ENCODE measurements at places on chromosomes 1 and 21.

GRCh38 chr1:243493156-243494129 is 237.6 kb downstream of the SDCCAG8 start:
- no peak for DNase-seq
- no peak overlapping the region for H3K4me3 ChIP-seq
- H3K36me3 ChIP-seq = no peaks in the 10 kb centered on the region
- H3K4me1 ChIP-seq = no peaks in the 10 kb centered on the region

- no peak for DNase-seq
- no peaks in the 10 kb centered on the region for H3K36me3 ChIP-seq
- no peaks in the 10 kb centered on the region for H3K27me3 ChIP-seq
- H3K27ac ChIP-seq = peak overlapping the region; percentile 76
- H3K4me1 ChIP-seq = peaks cover 5% of the 10 kb centered on the region
These were observed 56.7 kb downstream of the UCK2 start for GRCh38 chr1:165884009-165884689.

DNA sequence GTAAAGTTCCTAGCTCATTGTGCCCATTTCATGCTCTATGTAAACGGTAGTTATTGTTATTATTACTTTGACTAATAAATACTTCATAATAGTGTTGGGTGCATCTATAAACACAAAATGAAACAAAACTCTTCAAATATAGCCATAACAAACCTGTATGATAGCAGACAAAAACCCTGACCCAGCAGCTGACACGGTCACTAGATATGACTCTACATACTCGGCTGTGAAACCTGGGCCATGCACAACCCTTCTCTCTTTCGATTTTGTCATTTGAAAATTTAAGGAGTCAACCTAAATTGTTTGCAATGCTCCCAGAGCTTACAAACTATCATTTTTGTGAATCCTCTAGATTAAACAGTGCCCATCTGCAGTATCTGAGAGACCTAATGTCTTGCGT is 8.0 kb upstream of the RGS13 start:
- H3K4me1 ChIP-seq = no peaks in the 10 kb centered on the region
- H3K36me3 ChIP-seq = no peaks in the 10 kb centered on the region
- DNase-seq = no peak
- no peaks in the 10 kb centered on the region for H3K27me3 ChIP-seq
- no peak overlapping the region for H3K4me3 ChIP-seq

DNA sequence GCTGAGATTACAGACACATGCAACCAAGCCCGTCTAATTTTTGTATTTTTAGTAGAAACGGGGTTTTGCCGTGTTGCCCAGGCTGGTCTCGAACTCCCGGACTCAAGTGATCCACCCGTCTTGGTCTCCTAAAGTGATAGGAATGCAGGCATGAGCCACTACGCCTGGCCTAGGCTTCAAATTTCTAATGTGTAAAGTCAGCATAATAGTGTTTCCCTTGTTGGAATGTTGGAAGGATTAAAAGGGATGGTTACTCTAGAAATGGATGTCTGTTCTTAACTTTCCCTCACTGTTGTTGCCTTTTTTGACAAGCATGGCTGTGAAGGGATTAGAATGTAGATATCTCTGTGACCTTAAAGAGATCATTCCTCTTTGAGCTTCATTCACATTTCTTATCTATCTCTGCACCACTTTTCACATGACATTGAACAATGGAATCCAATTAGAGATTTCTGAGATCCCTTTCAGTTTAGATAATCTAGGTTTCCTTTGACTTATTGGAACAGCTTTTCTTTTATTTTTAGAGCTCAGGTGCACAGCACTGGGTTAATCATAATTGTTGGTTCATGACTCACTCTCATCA is 33.7 kb downstream of the NFASC start:
- no peak overlapping the region for H3K27ac ChIP-seq
- DNase-seq = no peak
- no peaks in the 10 kb centered on the region for H3K36me3 ChIP-seq
- H3K4me1 ChIP-seq = no peaks in the 10 kb centered on the region
- H3K27me3 ChIP-seq = no peaks in the 10 kb centered on the region
- no peak overlapping the region for H3K4me3 ChIP-seq

GRCh38 chr1:155324717-155325602 is 4.3 kb downstream of the RUSC1 start:
- H3K27ac ChIP-seq = peak overlapping the region; percentile 90
- peaks cover 5% of the 10 kb centered on the region for H3K4me1 ChIP-seq
- peak overlapping the region; percentile 79 for H3K4me3 ChIP-seq
- H3K36me3 ChIP-seq = no peaks in the 10 kb centered on the region
- H3K27me3 ChIP-seq = no peaks in the 10 kb centered on the region
- DNase-seq = peak; percentile 47

GRCh38 chr1:147579934-147580537 is 38.7 kb downstream of the BCL9 start:
- no peaks in the 10 kb centered on the region for H3K36me3 ChIP-seq
- DNase-seq = no peak
- H3K27me3 ChIP-seq = no peaks in the 10 kb centered on the region
- no peaks in the 10 kb centered on the region for H3K4me1 ChIP-seq
- H3K27ac ChIP-seq = no peak overlapping the region

- H3K36me3 ChIP-seq = no peaks in the 10 kb centered on the region
- H3K4me1 ChIP-seq = no peaks in the 10 kb centered on the region
- no peaks in the 10 kb centered on the region for H3K27me3 ChIP-seq
- H3K27ac ChIP-seq = no peak overlapping the region
These were observed 33.5 kb downstream of the NEK2 start for GRCh38 chr1:211641942-211642341.

- no peaks in the 10 kb centered on the region for H3K27me3 ChIP-seq
- no peaks in the 10 kb centered on the region for H3K4me1 ChIP-seq
These were observed 397.7 kb upstream of the POU3F1 start for GRCh38 chr1:38444311-38444710.

GRCh38 chr1:93180723-93181613 is at the start of gene CCDC18:
Gene CCDC18 (plus strand): TSS chr1:93180724. CDS start chr1:93183362, 2,638 bp downstream.
- H3K27ac ChIP-seq = peak within 1 kb of the TSS; percentile 100
- no peaks in the 10 kb centered on the region for H3K4me1 ChIP-seq
- H3K27me3 ChIP-seq = no peaks in the 10 kb centered on the region
- H3K36me3 ChIP-seq = no peaks in the 10 kb centered on the region
- DNase-seq = no peak

- no peak overlapping the region for H3K27ac ChIP-seq
- no peak for DNase-seq
- no peak overlapping the region for H3K4me3 ChIP-seq
- no peaks in the 10 kb centered on the region for H3K27me3 ChIP-seq
- no peaks in the 10 kb centered on the region for H3K4me1 ChIP-seq
These were observed 60.5 kb upstream of the HP1BP3 start for GRCh38 chr1:20847611-20848080.

GRCh38 chr1:160094806-160095205 is 3.6 kb downstream of the IGSF8 start:
- H3K4me1 ChIP-seq = peaks cover 21% of the 10 kb centered on the region
- no peaks in the 10 kb centered on the region for H3K36me3 ChIP-seq
- H3K4me3 ChIP-seq = no peak overlapping the region
- H3K27me3 ChIP-seq = no peaks in the 10 kb centered on the region

- DNase-seq = no peak
- H3K4me1 ChIP-seq = no peaks in the 10 kb centered on the region
- H3K4me3 ChIP-seq = no peak overlapping the region
- H3K27ac ChIP-seq = no peak overlapping the region
- H3K27me3 ChIP-seq = no peaks in the 10 kb centered on the region
These were observed 22.1 kb upstream of the SH3D21 start for GRCh38 chr1:36284061-36284460.

DNA sequence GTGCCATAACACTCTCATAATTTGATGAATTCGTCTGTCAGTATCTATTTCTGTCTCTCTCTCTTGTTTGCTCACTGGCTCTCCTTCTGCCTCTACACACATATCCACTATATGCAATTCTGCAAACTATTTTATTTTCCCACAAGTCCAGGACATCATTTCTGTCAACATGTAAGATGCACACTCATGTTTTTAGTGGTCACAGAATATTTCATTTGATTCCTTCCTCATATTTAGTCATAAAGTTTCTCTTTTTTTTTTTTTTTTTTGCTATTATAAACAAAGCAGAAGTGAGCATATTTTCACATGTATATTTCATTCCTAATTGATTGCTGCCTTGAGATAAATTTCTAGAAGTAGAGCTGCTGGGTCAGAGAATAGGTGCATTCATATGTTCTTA is 165.3 kb downstream of the PGBD5 start:
- DNase-seq = no peak
- H3K36me3 ChIP-seq = peaks cover 10% of the 10 kb centered on the region
- H3K4me1 ChIP-seq = no peaks in the 10 kb centered on the region
- no peak overlapping the region for H3K4me3 ChIP-seq

DNA sequence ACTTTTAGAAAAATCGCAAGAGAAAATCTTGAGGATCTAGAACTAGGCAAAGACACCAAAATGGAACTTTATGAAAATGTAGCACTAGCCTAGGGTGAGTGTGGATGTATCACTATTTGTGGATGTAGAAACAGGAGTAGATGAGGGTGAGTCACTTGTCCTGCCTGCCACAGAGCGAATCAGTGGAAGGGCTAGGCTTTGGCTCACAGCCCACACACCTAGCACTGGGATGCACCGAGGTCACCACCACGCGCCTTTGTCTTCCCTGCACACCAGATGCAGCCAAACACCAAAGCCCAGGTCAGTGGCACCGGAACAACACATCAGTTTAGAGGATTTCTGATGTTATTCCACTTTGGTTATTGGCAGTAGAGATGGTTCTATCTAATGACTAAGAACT is 38.2 kb downstream of the PKNOX1 start:
- no peaks in the 10 kb centered on the region for H3K27me3 ChIP-seq
- no peak for DNase-seq
- H3K27ac ChIP-seq = no peak overlapping the region
- no peaks in the 10 kb centered on the region for H3K4me1 ChIP-seq

DNA sequence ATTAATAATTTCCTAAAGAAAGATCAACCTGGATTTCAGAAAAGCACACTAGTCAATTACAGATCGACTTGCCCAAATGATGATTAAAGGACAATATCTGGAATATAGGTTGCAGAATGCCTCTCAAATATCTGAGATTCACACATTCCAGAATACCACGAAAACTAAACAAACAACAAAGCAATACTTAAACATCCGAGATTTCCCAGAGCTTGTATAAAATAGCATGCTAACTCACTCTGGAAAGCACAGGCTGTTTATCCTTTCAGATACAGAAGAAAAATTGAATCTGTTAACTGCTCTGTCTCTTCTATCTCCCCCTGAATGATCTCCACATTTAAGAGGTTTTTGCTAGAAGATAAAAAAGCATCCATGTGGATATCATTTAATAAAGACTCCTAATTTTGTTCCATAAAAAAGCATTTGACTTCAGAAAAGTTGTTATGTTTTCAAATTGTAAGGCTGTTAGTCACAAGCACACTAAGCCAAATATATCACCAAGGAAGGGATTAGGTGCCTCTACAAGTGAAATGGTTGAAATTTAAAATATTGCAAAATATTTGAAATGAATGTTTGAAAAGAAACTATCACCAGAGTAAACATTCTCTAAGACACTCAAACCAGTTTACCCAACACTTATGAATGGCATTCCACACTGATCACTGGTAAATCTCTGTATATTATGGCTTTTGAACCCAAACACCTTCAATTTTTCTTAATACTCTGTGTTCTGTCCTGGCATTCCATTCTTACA is 865.1 kb upstream of the ADAMTS5 start:
- DNase-seq = no peak
- no peak overlapping the region for H3K4me3 ChIP-seq
- H3K27ac ChIP-seq = no peak overlapping the region
- H3K27me3 ChIP-seq = no peaks in the 10 kb centered on the region
- H3K4me1 ChIP-seq = no peaks in the 10 kb centered on the region
- no peaks in the 10 kb centered on the region for H3K36me3 ChIP-seq

DNA sequence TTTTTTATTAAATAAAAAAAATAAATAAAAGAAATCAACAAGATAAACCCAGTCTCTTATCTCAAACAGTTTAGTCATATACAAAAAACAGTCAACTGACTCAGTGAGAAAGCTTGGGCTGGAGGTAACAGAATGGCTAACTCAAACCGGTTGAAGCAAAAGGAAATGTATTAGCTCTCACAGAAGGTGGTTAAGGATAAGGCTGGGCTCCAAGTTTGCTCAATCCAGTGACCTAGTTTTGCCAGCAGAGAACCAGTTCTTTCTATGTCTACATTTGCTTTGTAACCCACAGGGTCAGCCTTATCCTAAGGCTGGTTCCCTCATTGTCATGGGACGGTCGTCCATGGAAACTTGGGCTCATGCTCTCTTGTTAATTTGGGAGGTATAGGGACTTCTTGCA is 144.5 kb upstream of the L1TD1 start:
- H3K27ac ChIP-seq = no peak overlapping the region
- H3K4me3 ChIP-seq = no peak overlapping the region
- H3K4me1 ChIP-seq = no peaks in the 10 kb centered on the region
- no peaks in the 10 kb centered on the region for H3K36me3 ChIP-seq
- no peak for DNase-seq
- no peaks in the 10 kb centered on the region for H3K27me3 ChIP-seq

DNA sequence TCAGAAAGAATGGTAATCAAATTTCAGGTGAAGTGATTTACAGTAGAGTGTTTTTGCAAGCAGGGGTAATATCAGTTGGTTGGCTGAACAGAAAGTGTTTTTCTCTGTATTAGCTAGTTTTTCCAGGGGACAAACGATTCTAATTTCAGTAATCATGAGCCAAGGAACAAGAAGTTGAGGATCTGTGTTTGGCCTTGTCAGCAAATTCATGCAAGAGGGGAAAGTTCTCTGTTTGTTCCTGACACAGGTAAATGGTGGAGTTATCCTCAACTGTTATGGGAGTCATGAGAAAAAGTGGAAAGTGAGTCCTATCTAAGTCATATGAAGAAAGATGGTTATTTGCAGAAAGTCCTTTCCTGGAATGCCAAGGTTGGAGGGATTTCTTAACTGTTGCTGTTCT is 24.6 kb upstream of the SLC35A3 start:
- H3K27ac ChIP-seq = no peak overlapping the region
- no peak overlapping the region for H3K4me3 ChIP-seq
- no peak for DNase-seq

DNA sequence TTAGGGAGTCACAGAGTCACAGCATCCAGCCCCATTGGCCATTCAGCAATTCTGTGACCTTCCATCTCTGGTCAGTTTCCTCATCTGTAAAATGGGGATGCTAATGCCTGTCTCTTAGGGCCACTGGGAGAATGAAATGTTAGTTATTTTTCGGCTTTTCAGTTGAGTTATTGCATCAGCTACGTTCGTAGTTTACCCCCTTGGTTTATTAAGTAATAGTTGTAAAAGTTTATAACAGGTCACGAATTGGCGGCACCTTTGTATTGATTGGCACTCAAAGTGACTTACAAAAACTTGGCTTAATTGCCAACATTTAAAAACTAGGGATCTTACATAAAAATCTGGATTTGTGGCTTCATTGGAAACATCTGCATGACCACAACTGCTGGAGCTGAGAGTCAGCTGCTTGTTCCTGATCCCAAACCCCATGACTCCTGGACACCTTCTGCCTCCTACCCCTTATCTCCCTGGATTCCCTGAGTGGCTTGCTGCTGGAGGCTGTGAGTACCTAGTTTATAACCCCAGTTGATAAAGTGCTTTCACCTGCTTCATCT is 23.0 kb upstream of the SLC1A7 start:
- no peak overlapping the region for H3K4me3 ChIP-seq
- H3K27ac ChIP-seq = no peak overlapping the region
- DNase-seq = no peak
- H3K4me1 ChIP-seq = no peaks in the 10 kb centered on the region
